ENCODE measurements at places on chromosomes 6 and 20. TPM values are rescaled to one million over a fixed set of nuclear protein-coding genes. Genes with fewer than 3 reads are reported as not detected.
A peak's percentile ranks its signal among the peaks of the same experiment; 100 is the strongest.

DNA sequence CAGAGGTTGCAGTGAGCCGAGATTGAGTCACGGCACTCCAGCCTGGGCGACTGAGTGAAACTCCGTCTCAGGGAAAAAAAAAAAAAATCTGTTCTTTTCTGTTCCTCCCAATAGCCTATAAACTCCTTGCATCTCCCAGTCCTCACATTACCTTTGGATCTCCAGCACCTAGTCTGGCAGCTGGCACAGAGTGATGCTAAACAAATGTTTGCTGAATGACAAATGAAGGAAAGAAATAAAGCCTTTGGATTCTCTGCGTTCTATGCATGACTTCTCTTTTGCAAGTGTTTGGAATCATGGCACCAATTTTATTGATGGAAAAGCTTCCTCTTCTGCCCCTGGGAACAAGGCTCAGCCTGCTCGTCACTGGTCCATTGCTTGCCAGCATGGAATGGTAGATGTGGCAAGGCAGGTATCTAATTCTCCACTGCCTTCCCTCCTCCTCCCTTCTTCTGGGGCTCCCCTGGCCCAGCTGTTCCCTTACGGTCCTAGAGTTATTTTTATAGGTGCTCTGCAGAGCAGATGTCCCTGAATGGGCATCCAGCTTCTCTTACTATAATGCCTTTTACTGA, 53.6 kb upstream of the FYN start:
- H3K4me3 ChIP-seq: no peak overlapping the region
- no peaks in the 10 kb centered on the region for H3K36me3 ChIP-seq
- DNase-seq: no peak
- H3K27me3 ChIP-seq: no peaks in the 10 kb centered on the region

- no peak for DNase-seq
- no peak overlapping the region for H3K27ac ChIP-seq
- no peaks in the 10 kb centered on the region for H3K36me3 ChIP-seq
- peaks cover 14% of the 10 kb centered on the region for H3K27me3 ChIP-seq
Observed at GRCh38 chr20:845941-846893, 12.7 kb downstream of the FAM110A start.

DNA sequence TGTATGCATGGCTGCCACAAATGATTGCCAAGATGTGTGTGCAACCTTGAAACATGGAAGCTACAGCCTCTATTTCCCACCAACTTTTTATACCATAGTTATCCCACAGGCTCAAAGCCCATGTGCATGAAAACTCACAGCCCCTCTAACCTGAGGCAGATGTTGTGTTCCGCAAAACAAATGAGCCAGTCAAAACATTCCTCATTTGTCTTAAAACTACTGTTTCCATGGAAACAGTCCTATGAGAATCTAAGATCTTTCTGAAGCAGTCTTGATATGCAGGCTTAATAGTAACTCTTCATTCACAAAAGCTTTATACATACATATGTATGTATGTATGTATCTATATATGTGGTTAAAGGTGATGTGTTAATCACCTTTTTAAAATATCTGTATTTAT, 31.2 kb upstream of the MANEA start:
- no peak overlapping the region for H3K27ac ChIP-seq
- H3K36me3 ChIP-seq: no peaks in the 10 kb centered on the region
- H3K27me3 ChIP-seq: no peaks in the 10 kb centered on the region

- no peak overlapping the region for H3K27ac ChIP-seq
- no peak overlapping the region for H3K4me3 ChIP-seq
- no peaks in the 10 kb centered on the region for H3K27me3 ChIP-seq
Observed at GRCh38 chr6:150456466-150456865, 87.7 kb downstream of the IYD start.

DNA sequence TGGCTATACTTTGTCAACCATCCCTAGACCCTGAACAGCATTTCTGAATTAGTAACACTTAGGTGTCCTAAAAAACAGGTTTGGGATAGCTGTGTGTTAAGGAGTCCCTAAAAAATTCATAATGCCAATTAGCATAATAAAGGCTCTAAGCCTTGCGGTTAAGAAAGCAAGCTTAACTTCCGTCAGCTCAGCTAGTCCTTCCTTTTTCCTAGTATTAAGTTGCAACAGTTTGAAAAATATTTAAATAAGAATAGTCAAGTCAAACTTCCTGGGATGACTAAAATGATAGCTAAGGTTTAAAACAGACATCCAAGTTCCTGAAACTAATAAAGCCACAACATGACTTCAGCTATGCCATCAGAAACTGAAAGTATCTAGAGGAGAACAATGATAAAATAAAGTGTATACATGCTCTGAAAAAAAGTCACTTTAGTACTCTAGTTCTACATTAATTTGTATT, 3.5 kb downstream of the AKIRIN2 start:
- H3K4me3 ChIP-seq: peak overlapping the region; percentile 91
- H3K36me3 ChIP-seq: no peaks in the 10 kb centered on the region
- H3K4me1 ChIP-seq: peaks cover 32% of the 10 kb centered on the region
- H3K27ac ChIP-seq: peak overlapping the region; percentile 24

RAMACL gene
- 0.46 TPM for polyA plus RNA-seq

- H3K27ac ChIP-seq: no peak overlapping the region
- no peak overlapping the region for H3K4me3 ChIP-seq
- no peaks in the 10 kb centered on the region for H3K27me3 ChIP-seq
- no peak for DNase-seq
Observed at GRCh38 chr6:131646249-131646670, 9.2 kb downstream of the ENPP3 start.

- H3K4me3 ChIP-seq: no peak overlapping the region
- no peaks in the 10 kb centered on the region for H3K36me3 ChIP-seq
- H3K4me1 ChIP-seq: no peaks in the 10 kb centered on the region
- DNase-seq: peak; percentile 64
- no peaks in the 10 kb centered on the region for H3K27me3 ChIP-seq
Observed at GRCh38 chr6:14910692-14911547, 334.9 kb upstream of the JARID2 start.

GRCh38 chr20:10398834-10399369, 35.1 kb downstream of the MKKS start:
- no peak for DNase-seq
- no peak overlapping the region for H3K4me3 ChIP-seq
- no peak overlapping the region for H3K27ac ChIP-seq
- no peaks in the 10 kb centered on the region for H3K27me3 ChIP-seq
- no peaks in the 10 kb centered on the region for H3K4me1 ChIP-seq

DNA sequence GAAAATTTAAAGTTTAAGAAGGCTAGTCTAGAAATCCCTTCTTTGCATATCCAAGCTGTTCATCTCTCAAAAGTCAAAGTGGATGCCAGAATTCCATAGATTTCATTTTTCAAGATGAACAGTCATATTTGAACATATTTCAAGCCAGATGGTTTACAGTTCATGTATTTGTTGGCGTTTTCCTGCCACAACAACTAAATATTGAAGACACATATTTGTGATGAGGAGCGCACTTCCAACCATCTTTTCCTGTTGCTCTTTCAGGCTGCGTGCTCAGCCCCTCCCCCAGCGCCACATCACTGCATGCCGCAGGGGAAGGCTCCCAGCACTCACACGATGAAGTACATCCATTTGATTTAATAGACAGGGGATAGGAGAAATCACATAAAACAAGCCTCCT, 5.9 kb upstream of the NOX3 start:
- H3K27ac ChIP-seq: no peak overlapping the region
- DNase-seq: no peak
- H3K4me3 ChIP-seq: no peak overlapping the region

CD83 gene
- 3.0 TPM for polyA plus RNA-seq

DNA sequence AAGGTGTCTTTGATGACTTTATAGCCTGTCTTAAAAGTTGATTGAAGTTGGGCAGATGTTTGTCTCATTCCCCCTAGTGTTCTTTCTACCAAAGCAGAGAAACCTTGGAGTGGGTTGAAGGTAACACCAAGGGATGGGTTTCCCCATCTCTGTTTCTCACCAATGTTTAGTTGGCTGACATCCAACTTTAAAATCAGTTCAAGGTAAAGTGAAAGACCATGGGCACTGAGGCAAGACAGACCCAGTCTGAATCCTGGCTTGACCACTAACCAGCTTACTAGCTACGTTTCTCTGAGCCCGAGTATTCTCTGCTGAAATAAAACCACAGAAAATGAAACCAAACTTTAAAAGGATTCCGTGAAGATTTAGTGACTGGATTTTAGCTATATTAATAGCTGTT, 258.9 kb downstream of the KIF16B start:
- H3K27me3 ChIP-seq: no peaks in the 10 kb centered on the region
- no peak overlapping the region for H3K4me3 ChIP-seq
- no peaks in the 10 kb centered on the region for H3K4me1 ChIP-seq
- no peak for DNase-seq

- no peak for DNase-seq
- no peak overlapping the region for H3K27ac ChIP-seq
- H3K4me1 ChIP-seq: no peaks in the 10 kb centered on the region
Observed at GRCh38 chr6:79520534-79520933, 16.7 kb downstream of the LCA5 start.

GRCh38 chr6:106184629-106185028, 98.5 kb downstream of the PRDM1 start:
- H3K27me3 ChIP-seq: no peaks in the 10 kb centered on the region
- H3K27ac ChIP-seq: no peak overlapping the region
- peaks cover 6% of the 10 kb centered on the region for H3K36me3 ChIP-seq
- H3K4me3 ChIP-seq: no peak overlapping the region

DNA sequence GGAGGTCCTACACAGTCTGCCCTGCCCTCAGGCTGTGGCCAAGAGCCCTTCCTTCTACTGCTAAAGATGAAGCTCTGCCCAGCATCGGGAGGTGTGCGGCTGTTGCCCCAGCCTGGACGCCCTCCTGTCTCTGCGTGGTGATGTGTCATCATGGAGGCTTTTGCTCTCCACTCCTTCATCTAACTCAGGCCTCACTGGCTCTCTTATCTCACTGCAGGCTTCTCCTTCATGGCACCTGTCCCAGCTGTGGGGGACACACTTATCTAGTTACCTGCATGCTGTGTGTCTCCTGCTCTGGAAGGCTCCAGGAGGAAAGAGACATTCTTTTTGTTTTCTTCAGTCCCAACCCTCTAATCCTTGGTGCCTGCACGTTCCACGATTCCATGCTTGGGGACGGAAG, 89.1 kb downstream of the PSMG4 start:
- no peak overlapping the region for H3K4me3 ChIP-seq
- H3K27me3 ChIP-seq: no peaks in the 10 kb centered on the region
- H3K27ac ChIP-seq: no peak overlapping the region
- DNase-seq: no peak

KCNQ5 gene
- polyA plus RNA-seq: 0.30 TPM

GPSM3 gene
- polyA plus RNA-seq: 23.9 TPM

DNA sequence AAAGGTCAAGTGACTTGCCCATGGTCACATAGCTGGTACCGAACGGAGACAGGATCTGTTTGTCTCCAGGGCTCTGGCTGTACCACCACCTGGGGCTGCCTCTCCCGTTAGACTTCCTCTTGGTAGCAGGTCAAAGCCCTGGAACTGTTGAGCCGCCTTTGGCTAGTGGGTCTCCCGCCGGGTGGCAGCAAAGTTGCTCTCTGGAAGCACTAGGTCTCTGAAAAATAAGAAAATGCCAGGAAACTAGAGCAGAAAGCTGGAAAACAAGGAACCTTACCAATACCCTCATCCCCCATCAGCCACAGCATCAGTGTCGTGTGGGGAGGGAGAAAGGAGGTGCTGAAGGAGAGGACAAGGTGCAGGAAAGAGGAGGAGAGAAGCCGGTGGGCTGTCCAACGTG, 291.0 kb upstream of the SUPT3H start:
- DNase-seq: no peak
- H3K36me3 ChIP-seq: no peaks in the 10 kb centered on the region
- no peak overlapping the region for H3K4me3 ChIP-seq
- H3K27me3 ChIP-seq: peaks cover 35% of the 10 kb centered on the region
- no peak overlapping the region for H3K27ac ChIP-seq

DPPA5 gene
- not detected for polyA plus RNA-seq

DNA sequence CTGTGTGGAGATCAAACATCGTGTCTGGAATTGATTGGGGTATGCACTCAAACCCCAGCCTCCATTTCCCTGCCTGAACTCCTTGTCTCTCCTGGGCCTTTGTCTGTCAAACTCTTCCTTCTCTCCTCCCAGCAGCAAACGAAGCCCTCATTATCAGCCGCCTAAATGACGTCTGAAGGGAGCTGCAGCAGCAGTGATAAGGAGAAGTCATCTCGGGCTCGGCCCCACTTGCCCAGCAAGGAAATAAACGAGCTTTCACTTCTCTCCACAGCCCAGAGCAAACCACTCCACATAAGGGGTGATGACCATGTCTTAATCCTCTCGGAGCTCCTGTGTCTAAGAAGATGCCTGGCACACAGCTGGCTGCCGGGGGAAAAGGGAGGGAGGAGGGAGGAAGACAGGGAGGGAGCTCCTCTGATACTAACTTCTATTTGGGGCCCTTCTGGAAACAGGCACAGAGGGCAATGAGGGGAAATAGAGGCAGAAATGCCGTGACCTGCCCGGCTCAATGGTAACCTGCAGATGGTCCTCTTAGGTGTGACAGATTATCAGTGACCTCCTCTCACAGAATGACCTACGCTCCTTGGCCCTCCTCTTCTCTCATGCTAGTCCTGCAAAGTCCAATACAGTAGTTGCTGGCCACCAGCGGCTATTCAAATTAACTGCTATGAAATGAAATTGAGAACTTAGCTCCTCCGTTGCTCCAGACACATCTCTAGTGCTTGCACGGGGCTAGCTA, 100.4 kb downstream of the PXDC1 start:
- peak; percentile 47 for DNase-seq
- H3K4me1 ChIP-seq: no peaks in the 10 kb centered on the region
- peaks cover 4% of the 10 kb centered on the region for H3K27me3 ChIP-seq
- H3K36me3 ChIP-seq: no peaks in the 10 kb centered on the region
- no peak overlapping the region for H3K4me3 ChIP-seq
- no peak overlapping the region for H3K27ac ChIP-seq

DNA sequence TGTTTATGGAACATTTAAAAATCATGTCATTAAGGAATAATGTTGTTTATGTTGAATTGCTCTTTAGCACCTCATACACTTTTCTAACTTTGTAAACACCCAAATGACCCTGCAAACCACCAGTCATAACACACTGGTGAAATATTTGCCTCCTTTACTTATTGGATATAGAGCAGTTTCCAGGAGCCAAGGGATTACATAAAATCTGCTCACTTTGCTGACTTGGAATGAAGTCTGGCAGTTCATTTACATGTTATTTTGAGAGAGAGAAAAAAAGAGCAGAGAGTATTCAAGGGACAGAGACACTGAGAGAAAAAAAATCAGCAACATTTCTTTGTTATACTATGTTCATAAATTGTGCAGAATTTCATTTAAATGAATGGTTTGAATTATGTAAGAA, 46.6 kb upstream of the DEFB112 start:
- H3K27ac ChIP-seq: no peak overlapping the region
- no peak overlapping the region for H3K4me3 ChIP-seq
- H3K36me3 ChIP-seq: no peaks in the 10 kb centered on the region
- no peak for DNase-seq

DNA sequence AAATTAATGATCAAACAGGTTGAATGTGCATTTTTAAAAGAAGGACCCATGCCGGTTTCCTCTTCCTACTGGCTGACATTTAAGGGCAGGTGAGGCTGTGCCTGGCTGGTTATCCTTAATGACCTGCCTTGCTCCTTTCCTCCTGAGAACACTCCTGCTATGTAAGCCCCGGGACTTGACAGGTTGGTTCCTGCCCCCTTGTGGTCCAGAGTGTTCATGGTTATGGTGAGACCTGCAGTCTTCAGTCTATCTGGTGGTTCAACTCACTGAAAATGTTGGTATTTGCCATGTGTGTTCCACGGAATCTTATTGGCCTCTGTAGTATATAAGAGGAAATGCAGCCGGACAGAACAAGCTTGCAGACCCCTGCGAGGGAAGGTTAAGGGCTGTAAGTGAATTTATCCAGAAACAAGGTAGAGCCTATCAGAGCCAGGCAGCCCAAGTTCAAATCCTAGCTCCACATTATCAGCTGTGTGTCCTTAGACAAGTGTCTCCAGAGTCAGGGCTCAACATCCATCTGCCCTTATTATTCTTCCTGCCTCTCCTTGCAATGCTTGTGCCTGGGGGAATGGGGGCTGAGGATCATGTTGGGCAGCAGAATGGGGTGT, 5.2 kb upstream of the BPIFA3 start:
- H3K36me3 ChIP-seq: no peaks in the 10 kb centered on the region
- H3K4me1 ChIP-seq: no peaks in the 10 kb centered on the region
- DNase-seq: peak; percentile 83
- no peaks in the 10 kb centered on the region for H3K27me3 ChIP-seq

All from stomach (tissue), 19 donors.